ENCODE measurements at places on chromosomes 6 and 20.

GRCh38 chr6:2695454-2696095 is 55.1 kb downstream of the MYLK4 start:
- no peak for DNase-seq

DNA sequence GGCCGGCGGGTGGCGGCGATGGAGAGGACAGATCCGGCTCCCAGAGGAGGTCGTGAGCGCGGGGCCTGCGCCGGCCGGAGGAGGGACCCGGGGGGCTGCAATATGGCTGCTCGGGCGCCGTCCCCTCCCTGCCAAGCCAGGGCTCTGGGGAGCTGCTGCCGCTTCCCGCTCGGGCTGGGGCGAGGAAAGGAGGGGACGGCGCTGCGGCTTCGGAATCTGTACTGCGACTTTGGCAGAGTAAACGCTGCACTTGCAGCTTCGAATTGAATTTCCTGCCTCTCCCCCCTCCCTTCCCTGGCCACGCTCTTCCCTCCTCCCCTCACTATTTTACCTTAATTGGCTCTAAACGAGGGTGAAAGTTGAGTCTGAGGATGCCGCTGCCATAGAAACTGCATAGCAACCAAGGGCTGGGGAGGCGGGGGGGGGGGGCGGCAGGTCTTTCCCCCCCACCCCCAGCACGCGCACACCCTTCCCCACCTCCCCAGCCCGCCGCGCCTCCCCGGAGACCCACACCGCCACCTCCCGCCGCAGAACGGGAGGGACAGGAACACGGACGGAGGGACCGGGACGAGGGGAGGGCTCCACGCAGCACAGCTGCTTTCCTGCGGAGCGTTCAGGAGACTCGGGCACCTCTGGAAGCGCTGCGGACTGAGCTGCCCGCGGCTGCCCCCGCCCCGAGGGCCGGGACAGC is 93.9 kb downstream of the RNASET2 start:
- DNase-seq, result peak; percentile 72

DNA sequence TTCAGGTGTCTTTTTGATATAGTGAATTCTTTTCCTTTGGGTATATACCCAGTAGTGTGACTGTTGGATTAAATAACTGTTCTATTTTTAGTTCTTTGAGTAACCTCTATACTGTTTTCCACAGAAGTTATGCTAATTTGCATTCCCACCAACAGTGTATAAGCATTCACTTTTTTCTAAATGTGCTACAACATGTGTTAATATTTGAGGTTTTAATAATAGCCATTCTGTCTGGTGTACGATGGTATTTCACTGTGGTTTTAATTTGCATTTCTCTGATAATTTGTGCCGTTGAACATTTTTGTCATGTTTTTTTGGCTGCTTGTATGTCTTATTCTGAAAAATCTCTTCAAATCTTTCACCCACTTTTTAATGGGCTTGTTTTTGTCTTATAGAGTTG is 563.5 kb downstream of the GRIK2 start:
- no peak for DNase-seq

DNA sequence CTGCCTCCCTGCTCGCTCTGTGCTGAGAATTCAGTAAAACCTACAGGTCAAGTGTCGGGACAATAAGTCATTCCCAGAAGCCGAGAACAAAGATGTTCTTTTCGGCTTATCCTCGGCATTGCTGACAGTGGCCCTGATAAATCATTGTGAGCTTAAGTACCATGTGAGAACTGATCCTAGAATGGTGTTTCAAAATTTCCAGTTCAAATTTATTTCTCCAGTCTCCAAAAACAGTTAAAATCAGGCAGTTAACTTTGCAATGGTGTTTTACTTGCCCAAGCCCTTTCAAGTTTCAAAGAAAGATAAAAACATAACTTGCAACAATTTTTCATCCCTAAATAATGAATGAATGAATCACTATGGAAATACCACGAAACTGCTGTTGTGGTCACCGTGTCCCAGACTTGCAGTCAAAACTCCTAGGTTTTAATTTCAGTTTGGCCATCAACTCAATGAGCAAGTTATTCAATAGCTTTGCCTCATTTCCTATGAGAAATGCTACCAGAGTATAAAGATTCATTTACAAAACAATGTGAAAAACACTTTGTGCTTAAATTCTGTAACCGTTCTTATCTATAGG is 4.3 kb downstream of the ATP5F1E start:
- no peak for DNase-seq

- no peak for DNase-seq
These were observed 19.3 kb upstream of the SLCO4A1 start for GRCh38 chr20:62622877-62623487.

- DNase-seq, result no peak
These were observed 491.8 kb downstream of the BTBD3 start for GRCh38 chr20:12409501-12409900.

DNA sequence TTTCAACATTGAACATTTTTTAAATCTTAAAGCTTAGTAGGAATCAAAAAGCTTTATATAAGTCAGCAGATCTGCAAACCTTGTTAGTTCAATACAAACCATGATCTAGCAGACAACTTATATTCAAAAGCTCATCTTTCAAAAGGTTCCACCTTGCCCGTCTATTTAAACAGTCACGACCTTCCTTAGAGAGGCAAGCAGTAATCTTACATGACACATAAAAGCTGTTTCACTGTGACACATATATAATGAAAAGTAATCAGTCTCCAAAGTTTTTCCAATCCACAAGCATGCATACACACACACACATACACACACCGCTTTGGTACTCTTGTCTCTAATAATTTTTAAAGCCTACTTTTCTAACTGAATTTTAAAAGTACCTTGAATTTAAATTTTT is 12.9 kb downstream of the SOD2 start:
- no peak for DNase-seq

- no peak for DNase-seq
These were observed 6.8 kb upstream of the ARMC2 start for GRCh38 chr6:108841377-108841855.

DNA sequence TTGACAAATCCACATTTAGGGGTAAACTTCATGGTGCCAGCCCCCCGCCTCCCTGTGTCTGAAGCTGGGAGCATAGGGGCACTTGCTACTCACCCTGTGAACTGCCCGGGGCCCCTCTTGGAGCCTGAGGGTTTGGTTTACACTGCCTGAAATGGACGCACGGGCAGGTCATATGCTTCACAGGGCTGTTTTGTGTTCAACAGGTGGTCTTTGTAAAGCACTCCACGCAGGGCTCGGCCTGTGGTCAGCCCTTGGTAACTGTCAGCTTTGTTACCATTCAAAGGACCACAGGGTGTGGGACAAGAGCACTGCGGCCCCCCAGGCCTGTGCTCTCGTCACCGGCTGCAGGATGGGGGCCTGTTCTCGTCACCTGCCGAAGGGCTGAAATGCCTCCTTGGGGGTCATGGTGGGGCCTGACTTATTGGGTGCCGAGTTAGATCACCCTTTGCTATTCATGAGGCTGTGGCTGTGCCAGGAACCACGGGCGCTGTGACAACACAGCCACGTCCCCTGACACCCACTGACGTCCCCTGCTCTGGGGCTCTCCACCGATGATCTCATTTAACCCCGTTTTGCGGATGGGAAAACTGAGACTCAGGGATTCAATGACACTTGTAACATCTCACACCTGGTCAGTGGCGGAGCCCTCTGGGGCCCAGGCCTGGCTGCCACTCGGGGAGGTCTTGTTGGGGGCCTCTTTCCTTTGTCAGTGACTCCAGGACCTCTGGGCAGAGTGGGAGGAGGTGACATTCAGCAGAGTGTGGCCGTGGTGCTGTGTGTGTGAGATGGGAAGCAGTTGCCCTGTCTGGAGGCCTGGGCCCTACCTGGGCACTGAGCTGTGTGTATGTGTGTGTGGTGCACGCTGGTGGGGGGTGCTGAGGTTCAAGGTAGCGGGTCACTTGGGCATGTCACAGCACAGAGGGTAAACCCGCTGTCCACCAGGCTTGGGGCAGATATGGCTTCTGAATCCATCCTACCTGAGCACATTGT is 24.9 kb downstream of the ZBP1 start:
- no peak for DNase-seq

DNA sequence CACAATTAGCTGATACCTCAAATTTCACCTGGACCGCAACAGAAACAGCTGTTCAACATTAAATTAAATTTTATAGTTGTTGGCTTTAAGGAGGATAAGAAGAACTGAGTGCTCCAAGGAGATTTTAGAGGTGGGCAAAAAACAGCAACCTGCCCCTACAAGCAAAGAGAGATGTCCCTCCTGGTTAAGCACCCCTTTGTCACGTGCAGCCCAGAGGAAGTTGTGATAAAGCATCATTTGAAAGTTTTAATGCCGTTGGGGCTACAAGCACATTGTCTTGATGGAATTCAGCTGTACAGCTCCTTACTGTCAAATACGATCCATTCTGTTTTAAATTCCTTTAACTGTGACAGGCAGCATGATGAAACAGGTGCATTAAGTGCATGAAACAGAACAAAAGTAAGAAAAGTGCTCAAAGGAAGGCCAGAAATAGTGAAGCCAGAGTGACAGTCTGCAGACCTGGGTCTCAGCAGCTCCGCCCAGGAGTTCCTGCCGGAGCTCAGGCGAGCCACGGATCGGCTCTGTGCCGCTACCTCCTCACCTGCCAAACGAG is 195.0 kb downstream of the GMPR start:
- DNase-seq, result no peak

GRCh38 chr6:37690964-37691735 is 6.5 kb downstream of the MDGA1 start:
- no peak for DNase-seq

GRCh38 chr20:5205348-5206210 is 78.8 kb downstream of the CDS2 start:
- peak; percentile 42 for DNase-seq

DNA sequence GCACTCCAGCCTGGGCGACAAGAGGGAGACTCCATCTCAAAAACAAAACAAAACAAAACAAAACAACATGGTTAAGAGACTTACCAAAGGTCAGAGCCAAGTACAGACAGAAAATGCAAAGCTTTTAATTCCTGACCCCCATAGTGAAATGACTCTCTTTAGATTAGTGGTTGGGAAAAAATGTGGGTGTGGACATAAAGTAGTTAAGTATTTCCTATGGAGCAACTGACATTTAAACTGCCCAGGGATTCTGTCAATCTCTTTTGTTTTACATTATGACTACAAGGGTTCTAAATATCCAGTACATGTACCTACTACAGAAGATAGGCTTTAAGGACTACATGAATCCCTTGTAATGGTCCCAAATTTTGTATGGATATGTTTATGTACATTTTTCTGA is 75.1 kb downstream of the IRAK1BP1 start:
- no peak for DNase-seq

GRCh38 chr20:31840906-31841816 is 4.2 kb downstream of the FOXS1 start:
- no peak for DNase-seq

- no peak for DNase-seq
These were observed 248.0 kb downstream of the PHF3 start for GRCh38 chr6:63883597-63883996.

DNA sequence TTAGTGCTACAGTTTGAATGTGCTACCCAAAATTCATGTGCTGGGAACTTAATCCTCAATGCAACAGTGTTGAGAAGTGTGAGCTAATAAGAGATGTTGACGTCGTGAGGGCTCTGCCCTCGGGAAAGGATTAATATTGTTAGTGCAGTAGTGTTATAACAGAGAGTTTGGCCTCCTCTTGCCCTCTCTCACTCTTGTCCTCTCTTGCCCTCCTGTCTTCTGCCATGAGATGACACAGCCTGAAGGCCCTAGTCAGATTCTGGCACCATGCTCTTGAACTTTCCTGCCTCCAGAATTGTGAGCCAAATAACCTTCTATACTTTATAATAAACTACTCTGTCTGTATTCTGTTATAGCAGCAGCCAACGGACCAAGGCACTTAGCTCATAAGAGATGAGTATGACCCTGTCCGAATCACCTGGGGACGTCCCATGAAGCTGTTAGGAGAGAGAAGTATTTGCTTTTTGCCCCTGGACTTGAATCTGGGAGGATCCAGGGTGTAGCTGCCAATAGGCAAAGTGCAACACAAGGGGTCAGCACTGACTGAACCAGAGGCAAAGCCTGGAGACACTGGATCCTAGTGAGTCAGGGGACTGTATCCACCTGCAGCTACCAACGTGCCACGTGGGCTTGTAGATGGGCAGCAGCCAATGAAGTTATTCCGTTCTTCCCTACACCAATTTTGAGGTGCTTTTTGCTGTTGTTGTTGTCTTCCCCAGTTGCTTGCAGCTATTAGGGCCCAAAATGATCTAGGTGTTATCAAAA is 233.7 kb downstream of the THBS2 start:
- DNase-seq, result no peak

DNA sequence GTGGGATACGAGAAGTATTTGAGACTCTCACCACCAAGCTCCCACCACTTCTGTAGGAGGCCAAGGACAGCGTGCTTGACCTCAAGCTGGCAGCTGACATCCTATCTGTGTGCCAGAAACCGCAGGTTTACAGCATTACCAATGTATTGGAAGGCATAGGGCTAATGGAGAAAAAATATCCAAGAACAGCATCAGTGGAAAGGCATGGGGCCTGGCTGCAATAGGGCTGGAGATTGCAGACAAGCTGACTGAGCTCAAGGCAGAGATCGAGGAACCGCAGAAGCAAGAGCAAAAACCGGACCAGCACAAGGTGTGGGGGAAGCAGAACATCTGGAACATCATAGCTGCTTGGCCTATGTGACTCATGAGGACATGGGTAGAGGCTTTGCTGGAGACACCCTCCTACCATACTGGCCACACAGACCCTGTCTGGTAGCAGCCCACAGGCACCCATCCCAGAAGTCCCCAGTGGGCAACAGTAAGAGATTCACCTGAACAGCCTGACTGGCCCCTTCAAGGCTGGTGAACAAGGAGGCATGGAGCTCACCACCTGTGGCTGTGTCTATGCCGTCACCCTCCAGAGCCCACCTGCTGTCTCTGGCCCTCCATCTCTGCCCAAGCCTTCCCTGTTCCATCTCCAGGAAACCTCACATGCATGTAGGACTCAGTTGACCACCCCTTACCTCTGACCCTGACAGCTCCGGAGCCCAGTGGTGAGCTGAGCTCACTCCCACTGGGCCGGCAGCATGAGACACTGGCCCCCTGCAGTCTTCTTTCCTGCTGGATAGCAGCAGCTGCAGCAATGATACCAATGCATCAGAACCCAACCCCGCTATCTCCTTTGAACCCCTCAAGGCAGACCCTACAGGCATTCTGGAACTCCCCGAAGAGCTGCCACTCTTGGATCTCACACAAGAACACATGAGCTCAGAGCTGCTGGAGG is 171.1 kb downstream of the KIF6 start:
- DNase-seq, result no peak

DNA sequence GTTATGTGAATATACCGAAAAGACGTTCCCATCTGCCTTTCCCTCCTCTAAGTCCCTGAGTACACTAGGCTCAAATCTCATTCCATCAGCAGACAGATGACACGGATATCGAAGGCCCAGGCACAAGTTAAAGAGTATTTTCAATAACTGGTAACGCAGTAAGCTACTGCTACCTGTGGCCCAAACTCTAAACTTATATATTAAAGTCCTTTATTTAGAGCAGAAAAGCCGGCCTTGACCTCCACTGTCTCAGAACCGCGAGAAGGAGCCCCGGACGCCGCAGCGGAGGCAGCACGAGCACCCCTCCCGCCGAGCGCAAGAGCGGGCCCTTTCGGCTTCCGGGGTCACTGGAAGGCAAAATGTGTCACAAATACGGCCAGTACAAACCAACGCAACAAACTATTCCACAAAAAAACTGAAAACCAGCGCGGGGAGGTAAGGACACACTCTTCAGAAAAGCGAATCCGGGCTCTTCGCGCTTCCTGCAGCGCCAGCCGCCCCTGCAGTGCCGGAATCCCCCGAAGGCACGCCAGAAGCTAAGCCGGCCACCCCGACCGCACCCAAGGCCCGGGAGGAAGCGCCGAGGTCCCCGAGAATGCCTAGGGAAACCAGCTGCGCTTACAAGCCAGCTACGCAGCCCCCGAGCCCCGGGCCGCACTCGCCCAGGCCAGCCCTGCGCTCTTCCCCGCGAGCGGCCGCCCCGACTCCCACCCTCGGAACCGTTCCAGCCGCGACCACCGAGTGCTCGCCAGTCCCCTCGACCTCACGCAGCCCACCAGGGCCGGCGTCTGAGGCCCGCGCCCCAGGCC is 681 bp downstream of the DIDO1 start:
- peak; percentile 46 for DNase-seq

All from C1 segment of cervical spinal cord (tissue), 14 donors.